Mucosa of descending colon (tissue), 3 donors: ENCODE measurements at places on chromosomes 7 and 10.

- DNase-seq, result no peak
These were observed 652.4 kb downstream of the CNTNAP2 start for GRCh38 chr7:146768957-146769356.

DNA sequence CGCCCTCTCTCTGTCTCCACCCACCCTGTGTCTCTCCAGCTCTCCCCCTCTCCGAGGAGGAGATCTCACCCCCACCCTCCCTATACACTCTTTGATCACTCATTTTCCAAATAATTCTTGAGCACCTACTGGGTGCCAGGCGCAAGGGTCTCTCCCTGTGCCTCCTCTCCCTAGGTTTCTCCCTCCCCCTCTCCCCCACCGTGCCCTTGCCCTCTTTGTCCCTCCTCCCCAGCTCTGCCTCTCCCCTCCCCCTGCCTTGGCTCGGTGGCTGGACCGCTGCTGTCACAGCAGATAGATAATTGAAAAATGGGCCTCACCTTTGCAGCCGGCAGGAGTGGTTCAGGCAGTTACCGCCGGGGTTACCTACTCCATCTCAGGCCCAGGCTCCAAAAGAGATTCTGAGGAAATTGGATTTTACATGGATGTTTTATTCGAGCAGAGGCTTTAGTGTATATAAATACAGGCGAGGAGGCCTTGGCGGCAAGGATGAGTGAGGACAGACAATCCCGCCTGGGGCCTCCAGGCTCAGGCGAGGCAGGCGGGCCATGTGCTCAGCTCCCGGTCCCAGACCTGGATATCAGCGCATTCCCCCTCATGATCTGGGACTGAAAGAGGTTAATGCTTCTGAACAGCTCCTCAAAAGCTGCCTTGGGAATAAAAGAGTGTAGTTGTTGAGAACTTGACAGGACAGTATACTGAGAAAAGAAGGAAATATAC is 60.8 kb upstream of the BTRC start:
- DNase-seq, result no peak

GRCh38 chr10:90777621-90778020 is 80.2 kb downstream of the HTR7 start:
- no peak for DNase-seq

- no peak for DNase-seq
These were observed 19.7 kb upstream of the PON2 start for GRCh38 chr7:95454438-95455045.

GRCh38 chr7:3358991-3359390 is 57.9 kb downstream of the SDK1 start:
- DNase-seq, result no peak
